ENCODE measurements at places on chromosomes 3 and 15. TPM values are rescaled to one million over a fixed set of nuclear protein-coding genes. Genes with fewer than 3 reads are reported as not detected.

Gene NLGN1
- not detected for total RNA-seq

Gene KAT2B
- total RNA-seq, result 157 TPM

Gene C3orf52
- 4.1 TPM for total RNA-seq

Gene RHCG
- not detected for total RNA-seq

Gene CFAP100
- not detected for total RNA-seq

Gene ARGFX
- not detected for total RNA-seq

Gene WNT7A
- total RNA-seq, result 10.1 TPM

Gene NISCH
- total RNA-seq, result 146 TPM

All from T-helper 17 cell (primary cell).